ENCODE measurements at places on chromosomes 4 and X. TPM values are rescaled to one million over a fixed set of nuclear protein-coding genes. Genes with fewer than 3 reads are reported as not detected.

Gene MBTPS2
- polyA plus RNA-seq: 0.90 TPM

Gene TMPRSS11A
- polyA plus RNA-seq: 64.5 TPM

Gene KDR
- 1.2 TPM for polyA plus RNA-seq

Gene GK
- 6.9 TPM for polyA plus RNA-seq

Gene DMRTC1
- not detected for polyA plus RNA-seq

Gene BEND4
- not detected for polyA plus RNA-seq

Gene MEPE
- polyA plus RNA-seq: not detected

Gene NLRP2B
- not detected for polyA plus RNA-seq

Gene SLC9A7
- polyA plus RNA-seq: 2.0 TPM

Gene GCNA
- 0.98 TPM for polyA plus RNA-seq

Gene AKAP14
- polyA plus RNA-seq: not detected

Gene FAT1
- 21.0 TPM for polyA plus RNA-seq

Gene SCRG1
- 0.24 TPM for polyA plus RNA-seq

Gene SOWAHB
- 6.2 TPM for polyA plus RNA-seq

Gene UGT2B15
- 0.06 TPM for polyA plus RNA-seq

Gene SSX4B
- not detected for polyA plus RNA-seq

Gene APBB2
- 4.0 TPM for polyA plus RNA-seq

Gene SPIN2A
- 0.16 TPM for polyA plus RNA-seq

Gene CHRDL1
- polyA plus RNA-seq: 3.8 TPM

Gene CTAG2
- polyA plus RNA-seq: not detected

Gene ZNF732
- 0.21 TPM for polyA plus RNA-seq

Gene RASGEF1B
- 7.4 TPM for polyA plus RNA-seq

Gene TAPT1
- polyA plus RNA-seq: 8.3 TPM

Gene MAGEB17
- polyA plus RNA-seq: not detected

Gene SPATA18
- polyA plus RNA-seq: 2.5 TPM

Gene FOXR2
- not detected for polyA plus RNA-seq

Gene VSIG4
- 4.0 TPM for polyA plus RNA-seq

Gene GYPA
- not detected for polyA plus RNA-seq

Gene SHROOM2
- polyA plus RNA-seq: 3.3 TPM

Gene SH2D1A
- 0.33 TPM for polyA plus RNA-seq

Gene GAGE12F
- polyA plus RNA-seq: not detected

Gene ASB9
- 0.88 TPM for polyA plus RNA-seq

Gene FBXW7
- 9.8 TPM for polyA plus RNA-seq

Gene NR3C2
- 0.67 TPM for polyA plus RNA-seq

Gene DAPP1
- polyA plus RNA-seq: 29.1 TPM

Gene MAGEH1
- polyA plus RNA-seq: 5.6 TPM
